ENCODE measurements at places on chromosomes 7 and 10.
A peak's percentile ranks its signal among the peaks of the same experiment; 100 is the strongest.

DNA sequence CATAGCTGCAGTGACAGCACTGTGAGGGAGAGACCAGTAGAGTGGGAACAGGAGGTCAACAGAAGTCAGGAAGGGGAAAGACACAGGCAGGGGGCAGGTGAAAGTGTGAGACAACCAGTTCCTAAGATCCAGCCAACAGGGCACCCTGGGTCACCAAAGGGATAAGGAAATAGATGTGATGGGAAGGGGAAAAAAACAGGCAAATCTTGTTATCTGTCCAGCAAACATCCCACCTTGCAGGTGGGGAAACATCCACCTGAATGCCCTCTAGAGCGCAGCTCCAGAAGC lies 42.5 kb downstream of the DPCD start:
- DNase-seq = no peak

- no peak for DNase-seq
These were observed 154.0 kb downstream of the SUGCT start for GRCh38 chr7:40288827-40289226.

GRCh38 chr7:155836216-155837125 lies 24.2 kb upstream of the SHH start:
- no peak for DNase-seq

GRCh38 chr10:10892290-10892875 lies 125.3 kb upstream of the CELF2 start:
- no peak for DNase-seq

DNA sequence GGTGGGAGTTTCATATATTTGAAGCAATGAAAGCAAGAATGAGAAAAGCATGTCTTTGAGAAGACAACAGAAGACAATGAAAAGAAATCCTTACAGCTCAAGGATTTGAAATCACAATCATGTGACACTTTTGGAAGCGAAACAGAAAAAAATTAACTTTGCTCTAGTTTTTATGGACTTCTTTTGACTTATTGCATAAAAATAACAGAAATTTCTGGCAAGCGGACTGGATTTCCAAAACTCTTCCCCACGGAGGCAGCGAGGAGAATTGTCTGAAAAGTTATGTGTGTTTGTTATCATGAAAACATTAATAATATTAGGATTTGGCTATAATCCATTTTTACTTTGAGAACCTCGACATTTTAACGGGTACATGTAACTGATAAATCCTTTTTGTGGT lies 223.3 kb downstream of the LRMDA start:
- DNase-seq = no peak

DNA sequence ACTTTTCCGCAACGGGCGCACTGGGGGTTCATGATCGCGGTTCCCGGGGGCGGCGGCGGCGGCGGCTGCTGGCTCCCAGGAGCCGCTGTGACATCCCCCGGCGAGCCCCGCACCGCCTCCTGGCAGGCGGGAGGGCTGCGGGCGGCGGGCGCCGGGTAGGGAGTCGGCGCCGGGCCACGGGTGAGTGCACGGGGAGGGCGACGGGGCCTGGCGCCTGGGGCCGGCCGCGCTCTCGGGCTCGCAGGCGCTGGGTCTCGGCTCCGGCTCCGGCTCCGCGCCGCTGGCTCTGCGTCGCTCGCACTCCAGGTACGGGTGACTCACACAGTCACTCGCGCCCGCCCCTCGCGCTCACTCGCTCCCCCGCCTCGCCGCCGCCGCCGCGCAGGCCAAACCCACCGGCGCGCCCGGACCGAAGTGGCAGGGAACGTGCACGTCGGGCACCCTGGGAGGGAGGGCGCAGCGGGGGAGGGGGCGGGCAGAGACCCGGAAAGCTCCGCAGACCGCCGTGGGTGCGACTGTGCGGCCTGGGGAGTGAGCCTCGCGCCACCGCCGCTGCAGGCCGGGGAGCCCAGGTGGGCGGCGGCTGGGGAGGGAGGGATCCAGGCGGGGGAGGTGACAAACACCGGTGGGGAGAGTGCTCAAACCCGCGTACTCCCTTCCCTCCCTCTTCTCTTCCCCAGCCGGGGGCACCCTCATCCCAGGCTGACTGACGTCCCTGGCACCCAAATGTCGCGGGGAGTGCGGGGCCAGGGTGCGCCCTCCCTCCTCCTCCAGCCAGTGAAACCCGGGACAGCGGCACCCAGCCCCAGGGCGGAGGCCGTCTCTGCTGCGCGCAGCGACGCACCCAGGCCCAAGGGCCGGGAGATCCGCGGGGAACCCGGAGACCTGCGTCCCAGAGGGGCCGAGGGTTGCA lies 276.9 kb upstream of the NEBL start:
- no peak for DNase-seq

GRCh38 chr10:11045995-11046775 lies 28.5 kb downstream of the CELF2 start:
- DNase-seq = no peak

GRCh38 chr7:121313793-121314676 lies 14.8 kb upstream of the WNT16 start:
- DNase-seq = no peak

DNA sequence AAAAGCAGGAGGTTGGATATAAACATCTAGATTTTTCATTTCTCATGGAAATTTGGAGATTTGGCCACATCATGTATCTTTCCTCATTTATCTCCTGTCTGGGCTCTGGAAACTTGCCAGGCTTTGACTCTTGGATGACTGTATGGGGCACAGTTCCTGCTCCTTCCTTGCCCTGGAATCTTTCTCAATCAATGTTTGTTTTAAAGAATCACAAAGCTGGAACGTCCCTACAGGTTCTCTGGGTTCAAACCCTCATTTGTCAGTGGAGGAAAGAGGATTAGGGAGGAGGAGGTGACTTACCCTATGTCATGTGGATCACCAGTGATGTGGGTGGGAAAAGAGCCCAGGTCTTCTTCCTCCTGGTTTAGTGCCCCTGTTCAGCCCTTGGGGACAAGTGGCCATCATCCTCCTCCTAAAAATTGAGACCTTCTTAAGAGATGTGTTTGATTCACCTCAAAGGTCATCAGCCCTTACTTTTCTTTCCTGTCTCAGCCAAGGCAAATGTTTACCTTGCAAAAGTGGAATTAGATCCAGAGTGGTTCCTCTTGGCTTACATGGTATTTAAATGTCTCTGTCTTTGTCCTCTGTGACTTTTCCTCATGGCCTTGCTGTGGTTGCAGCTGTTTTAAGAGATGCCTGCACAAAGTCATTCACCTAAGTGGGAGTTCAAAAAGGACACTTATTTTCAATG lies 38.8 kb upstream of the PDZD8 start:
- no peak for DNase-seq

DNA sequence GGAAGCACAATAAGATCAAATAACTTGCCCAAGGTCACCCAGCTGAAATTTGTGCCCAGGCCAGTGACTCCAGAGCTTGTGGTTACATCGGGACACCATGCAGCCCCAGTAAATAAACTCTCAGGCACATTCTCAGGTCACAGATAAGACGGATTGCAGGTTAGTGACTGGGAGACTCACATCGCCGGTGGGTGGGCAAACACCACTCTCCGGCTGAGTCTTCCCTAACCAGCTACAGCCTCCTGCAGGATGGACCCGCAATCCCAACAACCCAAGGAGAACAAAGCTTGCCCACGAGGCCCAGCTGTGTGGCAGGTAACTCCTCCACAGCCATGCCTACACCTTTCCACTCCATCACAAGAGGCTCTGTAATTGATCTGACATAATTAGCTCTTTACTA lies 81.7 kb upstream of the EFCAB10 start:
- DNase-seq = no peak

DNA sequence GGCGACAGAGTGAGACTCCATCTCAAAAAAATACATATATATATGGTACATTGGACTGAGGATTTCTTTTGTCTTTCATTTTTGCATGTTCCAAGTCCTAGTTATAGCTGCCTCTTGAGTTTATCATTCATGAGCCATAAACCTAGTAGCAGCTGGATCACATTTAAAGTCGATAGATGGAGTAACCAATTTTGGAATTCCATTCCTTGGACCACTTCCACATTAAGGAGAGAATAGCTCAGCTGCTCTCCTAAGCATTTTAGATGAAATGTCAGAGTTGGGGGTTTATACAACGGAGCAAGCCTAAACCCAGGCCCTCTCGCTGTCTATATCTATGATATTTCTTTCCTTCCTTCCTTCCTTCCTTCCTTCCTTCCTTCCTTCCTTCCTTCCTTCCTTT lies 141.2 kb downstream of the LYZL1 start:
- no peak for DNase-seq

- no peak for DNase-seq
These were observed 160.1 kb downstream of the GATA3 start for GRCh38 chr10:8214587-8214986.

DNA sequence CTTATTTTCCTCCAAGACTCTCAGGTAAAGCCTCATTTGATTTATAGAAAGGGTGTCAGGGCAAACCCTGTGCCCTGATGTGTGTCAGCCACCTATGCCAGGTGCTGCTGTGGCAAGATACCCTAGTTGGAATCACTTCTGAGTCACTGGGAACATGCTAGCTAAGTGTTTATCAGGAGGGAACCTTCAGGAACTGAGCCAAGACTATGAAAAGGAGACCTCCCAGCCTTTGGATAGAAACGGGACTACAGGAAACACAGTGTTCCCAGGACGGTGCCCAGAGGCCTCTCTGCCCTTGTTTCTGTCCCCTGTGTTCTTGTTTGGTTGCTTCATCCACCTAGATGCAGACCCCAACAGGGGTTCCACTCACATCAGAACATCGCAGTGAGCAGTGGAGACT lies 28.5 kb downstream of the CNNM1 start:
- DNase-seq = no peak

GRCh38 chr7:91424371-91424770 lies 160.1 kb downstream of the FZD1 start:
- no peak for DNase-seq

DNA sequence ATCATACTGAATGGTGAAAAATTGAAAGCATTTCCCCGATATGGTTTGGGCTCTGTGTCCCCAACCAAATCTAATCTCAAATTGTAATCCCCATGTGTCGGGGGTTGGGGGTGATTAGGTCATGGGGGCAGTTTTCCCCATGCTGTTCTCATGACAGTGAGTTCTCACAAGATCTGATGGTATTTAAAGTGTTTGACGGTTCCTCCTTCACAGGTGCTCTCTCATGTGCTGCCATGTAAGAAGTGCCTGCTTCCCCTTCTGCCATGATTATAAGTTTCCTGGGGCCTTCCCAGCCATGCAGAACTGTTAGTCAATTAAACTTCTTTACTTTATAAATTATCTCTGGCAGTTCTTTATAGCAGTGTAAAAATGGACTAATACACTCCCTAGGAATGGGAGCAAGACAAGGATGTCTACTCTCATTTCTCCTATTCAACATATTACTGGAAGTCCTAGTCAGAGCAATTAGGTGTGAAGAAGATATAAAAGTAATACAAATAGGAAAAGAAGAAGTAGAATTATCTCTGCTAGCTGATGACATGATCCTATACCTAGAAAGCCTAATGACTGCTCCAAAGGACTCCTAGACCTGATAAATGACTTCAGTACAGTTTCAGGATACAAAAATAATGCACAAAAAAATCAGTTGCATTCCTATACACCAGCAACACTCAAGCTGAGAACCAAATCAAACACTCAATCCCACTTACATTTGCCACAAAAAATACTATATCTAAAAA lies 260.6 kb downstream of the RNLS start:
- DNase-seq = no peak

GRCh38 chr7:86785641-86786040 lies 141.9 kb downstream of the GRM3 start:
- no peak for DNase-seq

GRCh38 chr10:128056303-128057050 lies 69.7 kb downstream of the MKI67 start:
- no peak for DNase-seq

DNA sequence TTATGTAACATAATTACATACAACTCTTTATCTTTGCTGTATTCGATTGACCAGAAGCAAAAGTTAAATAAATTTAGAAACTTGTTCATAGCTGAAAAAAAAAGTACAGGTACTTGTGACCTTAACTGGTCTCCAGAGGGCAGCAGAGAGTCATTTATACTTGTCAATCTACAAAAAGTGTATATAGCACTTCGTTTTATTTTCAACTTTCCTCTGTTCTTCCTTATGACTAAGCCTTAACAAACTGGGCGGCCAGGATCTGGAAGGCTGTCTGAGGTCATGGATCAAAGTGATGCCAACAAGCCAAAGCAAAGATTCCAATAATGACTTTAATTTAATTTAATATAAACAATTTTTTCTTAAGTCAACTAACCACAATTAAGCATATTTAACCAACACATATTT lies 29.8 kb downstream of the C10orf67 start:
- peak; percentile 55 for DNase-seq

DNA sequence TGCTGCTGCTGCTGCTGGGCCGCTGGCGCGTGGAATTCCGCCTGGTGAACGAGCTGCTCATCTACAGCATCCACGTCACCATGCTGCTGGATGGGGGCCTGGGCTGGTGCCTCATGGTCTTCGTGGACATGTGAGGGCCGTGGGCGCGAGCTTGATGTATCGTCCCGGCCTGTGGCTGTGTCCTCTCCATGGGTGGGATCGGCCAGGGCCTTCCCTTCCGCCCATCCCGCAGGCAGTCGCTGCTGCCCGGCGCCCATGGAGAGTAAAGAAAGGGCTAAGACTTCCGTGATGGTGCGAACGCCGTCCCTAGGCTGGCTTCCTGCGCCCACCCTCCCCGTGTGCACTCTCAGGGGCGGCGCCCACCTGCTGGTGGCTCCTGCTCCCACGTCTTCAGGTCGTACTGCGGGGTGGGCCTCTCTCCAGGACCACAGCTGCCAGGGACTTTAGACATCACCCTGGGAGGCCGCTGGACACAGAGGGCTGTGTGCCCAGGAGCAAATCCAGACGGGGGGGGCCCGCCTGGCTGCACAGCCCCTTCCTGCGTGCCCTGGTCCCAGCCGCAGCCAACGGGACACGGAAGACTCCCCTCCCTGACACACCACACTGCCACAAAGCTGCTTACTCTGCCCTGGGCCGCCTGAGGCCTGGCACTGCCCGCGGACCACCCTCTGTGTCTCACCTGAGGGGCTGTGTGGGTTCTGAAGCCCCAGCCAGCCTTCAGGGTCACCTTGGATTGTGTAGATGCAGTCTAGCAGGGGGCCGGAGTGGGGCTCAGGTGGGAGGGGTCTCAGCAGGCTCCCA lies 167.5 kb downstream of the SEPTIN7 start:
- no peak for DNase-seq

- DNase-seq = no peak
These were observed 61.4 kb upstream of the CYP26C1 start for GRCh38 chr10:92999191-92999590.

DNA sequence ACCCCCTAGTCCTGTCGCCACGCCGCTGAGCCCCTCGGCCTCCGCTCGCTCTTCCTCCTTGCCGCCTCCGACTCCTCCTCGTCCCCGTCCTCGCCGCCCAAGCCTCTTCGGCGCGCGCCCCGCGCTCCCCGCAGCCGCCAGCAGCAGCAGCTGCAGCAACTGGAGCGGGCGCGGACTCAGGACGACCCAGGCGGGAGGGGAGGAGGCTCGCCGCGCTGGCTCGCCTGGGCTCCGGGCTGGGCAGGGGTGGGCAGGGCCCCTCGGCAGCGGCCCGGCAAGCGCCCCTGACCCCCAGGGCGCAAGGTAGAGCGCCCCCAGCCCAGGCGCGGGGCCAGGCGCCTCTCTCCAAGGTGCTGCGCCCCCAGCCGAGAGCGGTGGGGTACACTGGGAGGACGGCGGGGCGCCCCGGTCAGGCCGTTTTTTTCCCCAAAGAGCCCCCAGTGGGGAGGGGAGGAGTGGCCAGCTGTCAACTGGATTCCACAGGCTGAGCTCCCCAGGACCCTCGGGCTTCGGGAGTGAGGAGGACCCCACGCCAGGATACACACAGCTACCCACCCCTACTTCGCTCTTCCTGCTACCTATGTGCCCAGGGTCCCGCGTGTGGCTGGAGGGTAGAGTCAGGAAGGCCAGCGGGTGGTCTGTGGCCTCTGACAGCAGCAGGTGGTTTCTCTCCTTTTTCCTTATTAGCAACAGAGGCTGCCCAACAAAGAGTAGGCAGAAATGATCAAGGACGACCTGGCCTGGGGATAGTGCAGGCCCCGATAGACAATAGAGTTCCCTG lies 903 bp upstream of the KCNMA1 start:
- no peak for DNase-seq
